ENCODE measurements at places on chromosomes 7 and 10.

DNA sequence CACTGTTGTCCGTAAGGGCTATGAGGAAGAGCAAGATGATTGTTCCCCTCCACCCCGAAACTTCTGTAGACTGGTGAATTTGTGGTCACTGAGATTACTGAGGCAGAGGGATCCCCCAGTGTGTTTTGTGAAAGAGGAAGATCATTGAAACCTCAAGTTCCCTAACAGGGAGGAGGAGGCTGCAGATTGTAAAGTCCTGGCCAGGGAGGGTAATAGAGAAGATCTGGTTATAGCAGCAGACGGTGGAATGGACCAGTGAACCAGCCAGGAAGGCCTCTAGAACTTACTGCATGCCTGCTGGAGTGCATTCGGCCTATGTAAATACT is 31.1 kb downstream of the LMTK2 start:
- DNase-seq = no peak

DNA sequence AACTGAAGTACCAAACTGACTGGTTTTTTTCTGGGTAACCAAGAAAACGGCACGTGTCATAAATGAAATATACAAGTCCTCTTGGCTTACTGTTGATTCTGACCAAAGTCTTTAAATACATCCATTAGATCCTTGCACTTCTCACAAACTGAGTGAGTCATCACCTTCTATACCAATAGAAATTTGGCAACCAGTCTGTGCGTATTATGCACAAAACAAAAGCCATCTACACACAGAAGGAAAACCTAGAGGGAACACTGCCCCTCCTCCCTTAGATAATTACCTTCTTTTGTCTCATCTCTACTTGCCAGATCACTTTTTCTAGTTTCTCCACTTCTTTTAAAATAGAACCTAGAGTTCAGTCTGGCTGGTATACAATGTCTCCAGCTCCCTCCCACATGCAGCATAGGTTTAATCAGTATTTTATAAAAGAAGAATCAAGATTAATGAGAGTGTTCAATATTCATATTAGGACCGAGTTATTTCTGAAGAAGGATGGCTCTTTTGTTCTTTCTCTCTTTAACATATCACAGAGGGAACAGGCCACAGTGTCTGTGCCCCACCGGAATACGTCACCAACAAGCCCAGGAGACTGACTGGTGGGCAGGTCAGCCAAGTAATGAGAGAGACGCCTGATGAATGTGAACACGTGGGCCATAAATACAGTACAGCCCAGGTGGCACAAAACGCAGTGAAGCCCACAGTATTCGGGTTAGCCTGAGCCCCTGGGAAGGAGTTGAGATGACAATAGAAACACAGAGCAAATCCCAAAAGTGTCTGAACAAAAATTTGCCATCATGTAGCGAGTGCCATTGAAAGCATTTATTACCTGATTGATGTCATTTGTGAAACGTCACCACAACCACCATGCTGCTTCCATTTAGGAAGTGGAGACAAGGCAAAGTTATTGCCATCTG is 91.3 kb downstream of the KIAA1549 start:
- DNase-seq = no peak

- no peak for DNase-seq
These were observed 21.3 kb downstream of the CFAP46 start for GRCh38 chr10:132921086-132921485.

DNA sequence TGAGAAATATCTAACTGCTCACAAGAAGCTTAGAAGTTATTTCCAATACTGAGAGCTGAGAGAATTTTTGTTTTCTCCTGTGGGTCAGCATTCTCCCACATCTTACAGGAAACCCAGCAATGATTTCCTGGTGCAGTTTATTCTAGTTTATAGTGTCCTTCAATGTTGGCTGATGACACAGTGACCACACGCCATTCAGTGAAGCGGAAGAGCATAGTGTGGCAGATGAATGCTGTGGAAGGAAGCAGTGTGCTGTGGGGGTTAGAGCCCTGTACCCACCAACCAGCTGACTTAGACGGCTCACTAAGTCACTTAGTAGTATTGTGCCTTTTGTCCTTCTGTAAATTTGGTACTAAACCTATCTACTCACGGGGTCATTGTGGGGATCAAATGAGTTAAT is 1.4 kb upstream of the TMEM26 start:
- no peak for DNase-seq

GRCh38 chr7:149304006-149304405 is 42.0 kb downstream of the ZNF783 start:
- no peak for DNase-seq
